ENCODE measurements at places on chromosomes 3 and 15.

DNA sequence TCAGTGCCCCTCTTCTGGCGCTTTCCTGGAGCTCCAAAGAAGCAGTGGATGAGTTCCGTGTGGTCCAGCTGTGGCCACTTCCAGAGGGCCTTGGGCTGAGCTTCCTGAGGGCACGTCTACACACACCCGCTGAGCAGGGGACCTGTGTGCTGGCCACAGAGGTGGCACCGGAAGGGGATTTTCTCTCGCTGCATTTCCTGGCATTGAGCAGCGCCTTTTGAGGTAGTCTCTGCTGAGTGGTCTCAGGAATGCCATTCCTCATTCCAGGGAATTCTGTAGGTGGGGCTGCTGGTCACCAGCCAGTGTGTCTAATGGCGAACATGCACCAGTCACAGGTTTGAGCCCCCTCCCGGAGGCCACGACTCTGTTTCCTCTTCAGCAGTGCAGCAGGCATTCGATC lies 48.1 kb downstream of the AMOTL2 start:
- DNase-seq, result no peak

DNA sequence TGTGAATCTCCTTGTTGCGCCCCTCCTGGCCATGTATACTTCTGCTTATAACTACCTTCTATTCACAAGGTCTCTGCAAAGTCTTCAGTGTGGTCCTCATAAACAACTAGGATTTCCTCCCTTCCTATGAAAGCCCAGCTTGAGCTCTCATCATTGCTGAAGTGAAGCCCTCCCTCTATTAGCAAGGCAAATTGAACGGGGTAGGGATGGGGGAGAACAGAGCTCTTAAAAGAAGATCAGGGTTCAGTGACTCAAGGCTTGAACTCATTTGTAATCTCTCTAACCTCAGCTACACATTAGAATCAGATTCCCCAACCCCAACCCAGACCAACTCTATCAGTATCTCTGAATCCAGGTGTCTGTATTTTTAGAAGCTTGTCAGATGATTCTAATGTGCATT lies 88.3 kb upstream of the ST8SIA2 start:
- DNase-seq, result no peak

GRCh38 chr3:123657111-123657510 lies 72.3 kb upstream of the HACD2 start:
- no peak for DNase-seq

DNA sequence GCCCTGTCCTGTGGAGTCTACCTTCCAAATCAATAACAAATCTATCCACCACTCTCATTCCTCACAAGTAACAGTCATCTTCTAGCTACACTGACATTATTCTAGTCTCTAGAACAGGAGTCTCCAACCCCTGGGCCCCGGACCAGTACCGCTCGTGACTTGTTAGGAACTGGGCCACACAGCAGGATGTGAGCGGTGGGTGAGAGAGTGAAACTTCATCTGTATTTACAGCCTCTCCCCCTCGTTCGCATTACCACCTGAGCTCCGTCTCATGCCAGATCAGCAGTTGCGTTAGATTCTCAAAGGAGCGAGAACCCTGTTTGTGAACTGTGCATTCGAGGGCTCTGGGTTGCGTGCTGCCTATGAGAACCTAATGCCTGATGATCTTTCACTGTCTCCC lies 31.9 kb downstream of the ROBO2 start:
- no peak for DNase-seq

DNA sequence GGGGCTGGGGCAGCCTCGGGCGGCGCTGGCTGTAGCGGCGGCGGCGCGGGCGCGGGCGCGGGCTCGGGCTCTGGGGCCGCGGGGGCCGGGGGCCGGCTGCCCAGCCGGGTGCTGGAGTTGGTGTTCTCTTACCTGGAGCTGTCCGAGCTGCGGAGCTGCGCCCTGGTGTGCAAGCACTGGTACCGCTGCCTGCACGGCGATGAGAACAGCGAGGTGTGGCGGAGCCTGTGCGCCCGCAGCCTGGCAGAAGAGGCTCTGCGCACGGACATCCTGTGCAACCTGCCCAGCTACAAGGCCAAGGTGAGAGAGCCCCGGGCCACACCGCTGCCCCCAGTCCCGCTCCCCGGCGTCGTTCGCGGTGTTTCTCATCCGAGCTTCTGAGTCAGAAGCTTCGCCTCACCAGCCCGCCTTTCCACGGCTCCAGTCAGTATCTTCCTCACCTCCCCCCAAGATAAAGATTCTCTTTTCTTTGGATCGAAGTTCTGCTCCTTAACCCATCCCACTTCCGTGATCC lies 600 bp downstream of the FBXO45 start:
- peak; percentile 69 for DNase-seq

- DNase-seq, result no peak
Measured at GRCh38 chr3:2023959-2024358, 74.7 kb upstream of the CNTN4 start.

- DNase-seq, result no peak
Measured at GRCh38 chr3:42751609-42752008, 21.4 kb downstream of the CCDC13 start.

GRCh38 chr3:141972399-141972798 lies 96.0 kb downstream of the ATP1B3 start:
- DNase-seq, result no peak

DNA sequence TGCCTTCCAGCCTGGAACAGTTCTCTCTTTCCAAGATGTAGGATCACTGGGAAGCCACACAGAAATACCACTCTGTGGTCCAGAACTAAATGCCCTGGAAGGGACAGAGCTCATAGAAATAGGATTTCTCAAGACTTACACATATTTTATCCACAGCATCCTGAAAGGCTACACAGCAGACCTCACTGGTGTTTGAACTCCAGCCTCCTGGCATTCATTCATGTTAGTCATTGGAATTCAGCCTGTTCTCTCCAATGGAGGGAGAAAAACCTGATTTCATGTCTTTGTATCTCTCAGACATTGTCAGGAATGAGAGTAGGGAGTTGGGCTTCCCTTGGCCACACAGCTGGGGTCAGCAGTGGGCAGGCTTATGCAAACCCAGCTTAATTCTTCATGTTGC lies 121.1 kb upstream of the PPP2R3A start:
- DNase-seq, result no peak

- no peak for DNase-seq
Measured at GRCh38 chr3:168457954-168458539, 362.3 kb upstream of the GOLIM4 start.

- no peak for DNase-seq
Measured at GRCh38 chr15:67311731-67312130, 57.1 kb downstream of the IQCH start.

DNA sequence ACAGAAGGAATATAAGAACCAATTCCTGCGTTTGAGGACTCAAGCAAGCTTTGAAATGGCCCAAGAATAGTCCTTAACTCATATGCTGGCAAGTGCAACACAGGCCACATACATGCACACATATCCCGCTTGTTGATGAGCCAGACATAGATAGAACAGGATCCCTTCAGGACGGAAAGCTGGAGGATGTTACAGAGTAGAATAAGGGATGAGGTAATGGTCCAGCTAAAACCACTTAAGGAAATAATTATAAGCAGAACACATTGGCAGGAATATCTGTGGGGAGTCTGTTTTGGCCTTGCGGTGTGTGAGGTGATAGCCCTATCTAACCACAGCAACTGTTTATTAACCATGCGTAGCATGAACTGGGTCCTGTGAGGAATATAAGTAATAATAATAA lies 25.0 kb downstream of the SCG3 start:
- no peak for DNase-seq

GRCh38 chr3:159844801-159845261 lies 143.8 kb upstream of the IL12A start:
- no peak for DNase-seq

DNA sequence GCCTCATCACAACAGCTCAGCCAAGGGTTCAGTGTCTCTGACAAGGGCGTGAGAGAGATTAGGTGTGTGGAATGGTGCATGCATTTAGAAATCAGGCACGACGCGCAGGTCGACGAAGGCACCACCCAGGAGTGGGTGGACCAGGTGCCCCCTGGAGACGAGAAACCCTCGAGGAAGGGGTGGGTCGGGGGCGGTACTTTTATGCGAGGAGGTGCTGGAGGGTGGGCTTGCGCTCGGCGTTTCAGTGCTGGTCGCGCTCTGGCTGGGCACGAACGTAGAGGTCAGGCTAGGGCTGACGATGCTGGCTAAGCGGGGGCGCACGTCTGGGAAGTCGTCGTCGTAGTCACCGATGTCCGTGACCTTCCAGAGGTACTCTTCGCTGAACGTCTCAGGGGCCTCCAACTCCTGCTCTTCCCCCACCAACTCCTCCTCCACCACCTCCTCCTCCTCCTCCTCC lies 393 bp downstream of the ERICH6 start:
- peak; percentile 57 for DNase-seq

DNA sequence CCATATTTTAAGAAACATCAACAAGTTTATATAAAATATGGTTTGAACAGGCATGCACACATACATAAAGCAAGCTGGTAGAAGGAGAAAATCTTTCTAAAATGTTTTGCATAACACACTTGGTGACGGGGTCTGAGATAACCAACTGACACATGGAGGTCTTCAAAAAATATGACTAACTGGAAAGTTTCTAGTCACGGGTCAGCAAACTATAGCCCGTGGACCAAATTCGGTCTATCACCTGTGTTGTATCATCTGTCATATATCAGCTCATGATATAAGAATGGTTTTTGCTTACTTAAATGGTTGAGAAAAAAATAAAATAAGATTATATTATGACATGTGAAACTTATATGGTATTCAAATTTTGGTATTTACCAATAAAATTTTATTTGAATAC lies 465.1 kb downstream of the FOXP1 start:
- no peak for DNase-seq

DNA sequence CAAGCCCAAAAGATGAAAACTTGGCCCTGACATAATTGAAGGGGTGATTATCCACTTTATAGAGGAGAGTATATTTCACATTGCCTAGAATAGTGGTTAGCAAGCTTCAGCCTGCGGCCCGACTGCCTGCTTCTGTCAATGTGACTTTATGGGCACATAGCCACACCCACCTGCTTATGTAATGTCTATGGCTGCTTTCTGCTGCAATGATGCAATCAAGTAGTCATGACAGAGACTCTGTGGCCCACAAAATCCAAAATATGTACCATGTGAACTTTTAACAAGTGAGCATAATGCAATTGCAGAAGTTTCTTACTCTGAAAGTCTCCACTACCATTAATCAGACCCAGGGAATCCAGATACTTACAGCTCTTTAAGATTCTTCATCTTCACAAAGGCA lies 103.1 kb downstream of the LRIG1 start:
- no peak for DNase-seq

DNA sequence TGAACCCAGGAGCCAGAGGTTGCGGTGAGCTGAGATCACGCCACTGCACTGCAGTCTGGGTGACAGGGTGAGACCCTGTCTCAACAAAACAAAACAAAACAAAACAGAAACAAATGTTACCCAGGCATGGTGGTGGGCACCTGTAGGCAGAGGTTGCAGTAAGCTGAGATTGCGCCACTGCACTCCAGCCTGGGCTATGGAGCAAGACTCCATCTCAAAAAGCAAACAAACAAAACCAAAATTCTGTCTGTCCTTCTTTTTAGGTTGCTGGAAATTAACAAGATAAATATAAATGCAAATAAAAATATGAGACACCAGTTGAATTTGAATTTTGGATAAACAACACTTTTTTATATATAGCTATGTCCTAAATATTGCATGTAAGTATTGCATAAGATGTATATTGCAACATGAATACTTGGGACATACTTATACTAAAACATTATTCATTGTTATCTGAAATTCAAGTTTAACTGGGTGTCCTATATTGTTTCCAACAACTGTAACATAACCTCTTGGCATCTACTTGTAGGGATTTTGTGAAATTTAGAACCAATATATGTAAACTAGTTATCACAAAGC lies 4.7 kb upstream of the CEP97 start:
- no peak for DNase-seq

DNA sequence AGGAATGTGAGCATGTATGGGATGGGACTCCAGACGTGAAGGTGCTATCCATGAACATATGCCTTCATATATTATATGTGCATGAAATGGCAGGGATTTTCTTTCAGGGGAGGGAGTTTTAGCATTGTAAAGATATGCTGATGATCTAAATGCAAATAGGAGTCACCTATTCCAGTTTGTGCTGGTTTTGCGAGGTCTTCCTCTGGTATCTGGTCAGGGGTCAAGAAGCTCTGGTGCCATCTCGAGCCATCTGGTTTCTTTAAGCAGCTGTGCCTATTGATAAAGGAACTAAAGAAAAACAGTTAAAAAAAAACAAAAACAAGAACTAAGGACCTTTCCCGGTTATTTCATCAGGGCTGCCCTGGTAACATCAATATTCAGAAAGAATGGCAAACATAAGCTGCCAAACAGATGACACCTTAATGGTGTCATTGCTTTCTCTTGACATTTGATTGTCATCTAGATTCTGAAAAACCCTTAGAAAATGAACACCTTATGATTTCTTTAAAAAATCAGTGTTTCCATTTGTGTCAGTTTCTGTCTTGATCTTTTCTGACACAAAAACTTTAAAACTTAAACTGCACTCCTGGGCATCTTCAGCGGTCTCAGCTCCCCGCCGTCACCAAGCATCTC lies 22.7 kb downstream of the APH1B start:
- DNase-seq, result no peak

DNA sequence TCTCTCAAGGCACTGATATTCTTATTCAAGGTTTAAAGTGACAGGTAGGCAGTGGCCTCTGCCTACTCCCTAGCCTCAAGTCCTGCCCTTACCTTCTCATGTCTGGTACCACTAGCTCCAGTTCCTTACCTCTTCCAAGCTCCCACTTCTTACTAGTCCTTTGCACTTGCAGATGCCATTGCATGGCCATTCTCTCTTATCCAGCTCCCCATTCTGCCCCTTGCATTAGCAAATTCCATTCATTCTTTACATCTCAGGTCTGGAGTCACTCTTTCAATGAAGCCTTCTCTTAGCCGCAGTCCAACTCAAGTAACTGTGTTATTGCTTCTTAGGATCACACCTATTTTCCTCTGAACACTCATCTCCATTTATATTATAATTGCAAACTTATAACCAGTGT lies 807.1 kb downstream of the EDEM1 start:
- DNase-seq, result no peak

Measured in activated CD4-positive, alpha-beta memory T cell treated with anti-CD3 and anti-CD28 coated beads for 36 hours (primary cell).